ENCODE measurements at places on chromosomes 2 and 18.

- DNase-seq: no peak
Observed at GRCh38 chr18:8479789-8480188, 129.4 kb upstream of the RAB12 start.

- no peak for DNase-seq
Observed at GRCh38 chr18:13423352-13423751, 204.8 kb downstream of the LDLRAD4 start.

GRCh38 chr18:23146861-23147469 lies 11.7 kb downstream of the CABLES1 start:
- no peak for DNase-seq

DNA sequence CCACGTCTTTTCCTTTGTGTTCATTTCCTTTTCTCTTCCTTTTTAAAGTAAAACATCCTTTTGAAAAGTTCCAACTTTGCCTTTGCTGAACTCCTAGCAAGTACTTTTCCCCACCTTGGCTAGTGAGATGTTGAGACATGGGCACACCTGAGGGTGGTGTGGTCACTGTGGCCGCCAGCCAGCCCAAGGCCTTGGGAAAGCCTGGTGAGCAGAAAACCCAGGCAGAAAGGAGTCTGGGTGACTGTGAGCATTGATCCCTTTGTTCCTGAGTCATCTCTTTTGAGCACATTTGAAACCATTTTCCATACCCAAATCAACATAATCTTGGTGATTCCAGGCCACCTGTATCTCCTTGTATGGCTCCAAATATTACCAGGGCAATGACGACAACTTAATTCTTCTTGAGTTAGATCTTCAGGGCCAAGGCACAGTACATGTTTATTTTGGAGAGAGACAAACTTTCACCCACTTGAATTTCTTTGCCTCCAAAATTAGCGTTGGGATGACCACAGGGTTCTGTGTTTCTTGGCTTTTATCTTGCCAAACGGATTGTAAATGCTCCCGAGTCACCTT lies 14.5 kb downstream of the EPAS1 start:
- no peak for DNase-seq

GRCh38 chr2:186882511-186883071 lies 33.6 kb upstream of the ZSWIM2 start:
- DNase-seq: no peak

DNA sequence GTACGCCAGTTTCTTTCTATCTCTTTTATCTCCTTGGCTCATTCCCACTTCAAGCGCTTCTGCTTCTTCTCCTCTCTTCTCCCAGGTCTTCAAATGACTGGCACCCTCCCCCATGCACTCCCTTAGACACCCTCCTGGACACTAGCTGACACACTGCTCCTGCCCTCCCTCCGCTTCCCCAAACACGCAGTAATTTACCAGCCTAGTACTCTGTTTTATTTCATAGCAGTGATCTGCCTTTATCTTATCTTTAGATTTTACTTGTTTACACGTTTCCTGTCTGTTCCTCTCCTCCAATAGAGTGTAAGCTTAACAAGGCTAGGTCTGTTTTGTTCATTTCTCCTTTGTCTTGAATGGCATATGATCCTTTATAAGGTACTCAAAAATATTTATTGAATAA lies 93.9 kb downstream of the SCN3A start:
- DNase-seq: no peak

DNA sequence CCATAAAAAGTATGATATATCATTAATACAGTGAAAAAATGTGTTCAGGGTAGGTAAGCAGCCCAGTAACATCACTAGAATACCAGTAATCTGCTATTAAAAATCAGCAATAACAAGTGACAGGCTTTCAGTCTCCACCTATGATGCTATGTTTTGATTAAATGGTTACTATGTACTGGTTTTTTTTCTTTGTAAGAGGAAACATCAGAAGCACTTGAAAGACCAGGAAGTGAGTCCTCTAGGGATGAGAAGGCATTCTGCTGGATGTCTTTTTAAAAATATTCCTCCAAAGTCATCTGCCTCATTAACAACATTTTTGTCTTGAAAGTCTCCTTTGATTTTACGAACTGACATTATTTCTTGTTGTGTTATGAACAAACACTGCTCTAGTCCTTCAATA lies 136.0 kb upstream of the FAM98A start:
- DNase-seq: no peak

DNA sequence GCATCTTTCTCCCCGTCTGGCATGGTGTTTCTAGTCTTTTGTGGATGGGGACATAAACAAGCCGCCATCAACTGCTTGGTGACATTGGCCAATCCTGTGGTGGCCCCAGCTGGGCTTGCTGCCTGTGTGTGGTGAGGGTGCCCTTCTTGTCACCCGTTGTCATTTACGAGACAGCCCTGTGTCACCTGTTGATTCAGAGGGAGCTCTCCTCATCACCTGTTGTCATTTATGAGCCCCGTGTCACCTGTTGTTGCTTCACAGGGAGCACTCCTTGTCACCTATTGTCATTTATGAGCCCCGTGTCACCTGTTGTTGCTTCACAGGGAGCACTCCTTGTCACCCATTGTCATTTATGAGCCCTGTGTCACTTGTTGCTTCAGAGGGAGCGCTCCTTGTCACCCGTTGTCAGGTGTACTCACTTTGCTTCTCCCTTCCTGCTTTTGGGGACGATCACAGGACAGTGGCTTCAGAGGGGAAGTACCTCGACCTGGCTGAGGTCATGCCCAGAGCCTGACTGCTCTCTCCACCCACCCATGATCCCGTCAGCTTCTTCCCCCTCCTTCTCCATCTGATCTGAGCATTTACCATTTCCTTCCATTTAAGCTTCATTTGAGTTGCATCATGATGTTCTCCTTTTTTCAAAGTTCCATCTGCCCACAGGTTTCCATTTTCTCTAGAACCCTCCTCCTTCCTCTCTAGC lies 29.1 kb downstream of the HPCAL1 start:
- peak; percentile 85 for DNase-seq

GRCh38 chr2:44612276-44612675 lies 250.5 kb downstream of the CAMKMT start:
- no peak for DNase-seq

GRCh38 chr2:59584958-59585357 lies 968.5 kb downstream of the BCL11A start:
- DNase-seq: no peak

- DNase-seq: no peak
Observed at GRCh38 chr2:128390256-128390990, 71.8 kb upstream of the HS6ST1 start.

- DNase-seq: no peak
Observed at GRCh38 chr2:230942920-230943896, 18.2 kb upstream of the GPR55 start.

DNA sequence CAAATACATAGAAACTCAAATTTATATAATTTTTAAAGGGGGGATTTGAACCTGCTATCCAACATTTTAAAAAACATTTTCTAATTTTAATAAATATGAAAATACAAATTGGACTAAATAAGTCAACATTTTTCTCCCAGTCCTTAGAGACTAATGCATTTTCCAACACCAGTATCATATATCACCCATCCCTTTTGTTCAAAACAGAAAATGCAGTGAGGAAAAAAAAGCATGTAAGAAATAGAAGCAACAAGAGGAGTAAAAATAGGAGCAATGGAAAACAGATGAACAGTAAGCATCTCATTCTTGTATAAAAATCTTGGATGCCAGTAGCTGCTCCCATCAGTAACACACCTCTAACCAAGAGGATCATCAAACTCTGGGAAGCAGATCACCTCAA lies 25.5 kb downstream of the KLF7 start:
- no peak for DNase-seq

GRCh38 chr18:3914833-3915610 lies 465.1 kb downstream of the TGIF1 start:
- DNase-seq: no peak

GRCh38 chr2:70663411-70663810 lies 104.6 kb downstream of the ADD2 start:
- DNase-seq: no peak

GRCh38 chr2:63587814-63588384 lies 378 bp downstream of the WDPCP start:
- no peak for DNase-seq

DNA sequence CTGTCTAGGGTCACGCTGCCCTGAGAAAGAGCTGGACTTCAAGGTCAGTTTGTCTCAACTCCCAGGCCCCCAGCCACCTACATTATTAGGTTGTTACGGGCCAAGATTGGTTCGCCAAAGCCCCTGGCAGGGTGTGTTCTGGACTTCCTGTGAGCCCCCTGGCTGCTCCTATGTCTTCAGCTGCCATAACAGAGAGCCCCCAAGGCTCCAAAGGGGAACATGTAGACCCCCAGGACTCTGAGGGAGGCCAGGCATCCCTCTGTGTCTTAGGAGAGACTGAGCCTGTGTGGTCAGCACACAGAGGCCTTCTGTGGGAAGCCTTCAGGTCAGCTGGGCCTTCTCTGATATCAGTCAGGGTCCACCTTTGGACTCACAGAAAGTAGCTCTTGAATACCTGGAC lies 58.3 kb downstream of the INHBB start:
- no peak for DNase-seq

- DNase-seq: no peak
Observed at GRCh38 chr2:27701676-27702075, 38.0 kb downstream of the SLC4A1AP start.

GRCh38 chr2:12240206-12240605 lies 476.5 kb upstream of the TRIB2 start:
- no peak for DNase-seq

GRCh38 chr18:70620837-70621612 lies 332.2 kb downstream of the SOCS6 start:
- DNase-seq: no peak

- DNase-seq: no peak
Observed at GRCh38 chr2:96102596-96103186, 13.7 kb downstream of the ADRA2B start.

DNA sequence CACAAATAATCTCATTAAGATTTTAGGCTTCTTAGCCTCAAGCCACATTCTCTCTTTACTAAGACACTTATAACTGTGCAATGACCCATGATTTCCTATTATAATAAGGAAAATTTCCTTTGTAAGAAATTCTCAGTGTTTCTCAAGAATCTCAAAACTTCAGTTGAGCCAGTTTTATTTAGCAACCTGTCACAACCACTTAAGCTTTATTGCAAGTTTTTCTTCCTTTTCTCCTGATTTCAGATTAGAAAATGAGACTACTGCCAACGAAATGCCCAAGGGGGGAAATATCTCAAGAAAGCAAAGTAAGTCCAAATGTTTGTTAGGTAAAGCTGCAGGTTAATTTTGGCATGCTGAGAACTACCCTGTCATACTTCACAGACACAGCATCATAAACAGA lies 178.5 kb downstream of the THADA start:
- DNase-seq: no peak

DNA sequence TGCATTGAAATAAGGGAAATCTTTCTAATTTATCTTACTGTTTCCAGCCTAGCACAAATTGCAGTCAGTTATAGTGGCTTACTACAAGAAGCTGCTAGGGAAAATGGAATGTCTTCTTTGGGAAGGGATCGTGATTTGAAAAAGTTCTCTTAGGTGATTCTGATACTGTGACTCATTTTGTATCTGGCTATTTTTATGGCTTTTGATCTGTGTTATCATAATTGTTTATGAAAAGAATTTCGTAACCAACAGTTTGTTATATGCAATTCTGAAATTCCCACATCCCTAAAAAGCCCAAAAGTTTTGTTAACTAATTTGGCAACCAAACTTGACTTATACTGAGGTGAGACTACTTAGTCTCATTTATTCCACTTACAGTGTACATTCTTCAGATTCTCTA lies 12.4 kb downstream of the PTPN4 start:
- no peak for DNase-seq

GRCh38 chr2:192051533-192051932 lies 143.2 kb downstream of the TMEFF2 start:
- no peak for DNase-seq

DNA sequence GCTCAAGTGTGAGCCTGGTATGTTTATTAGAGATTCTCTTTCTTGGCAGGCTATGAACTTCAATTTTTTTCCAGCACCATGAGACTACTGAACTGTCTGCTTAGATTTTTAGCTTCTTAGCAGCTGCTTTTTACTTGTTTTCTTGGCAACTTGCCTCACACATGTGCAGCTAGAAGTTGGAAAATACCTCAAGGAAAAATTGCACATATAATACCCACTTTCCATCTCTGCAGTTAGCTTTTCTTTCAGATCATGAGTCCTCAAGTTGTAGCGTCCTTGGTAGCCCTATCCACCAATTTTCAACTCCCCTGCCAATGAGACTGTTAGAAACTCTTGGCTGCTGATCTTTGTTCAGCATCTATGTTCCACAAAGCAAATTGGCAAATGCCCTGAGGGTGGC lies 302.1 kb downstream of the HRH4 start:
- DNase-seq: no peak

DNA sequence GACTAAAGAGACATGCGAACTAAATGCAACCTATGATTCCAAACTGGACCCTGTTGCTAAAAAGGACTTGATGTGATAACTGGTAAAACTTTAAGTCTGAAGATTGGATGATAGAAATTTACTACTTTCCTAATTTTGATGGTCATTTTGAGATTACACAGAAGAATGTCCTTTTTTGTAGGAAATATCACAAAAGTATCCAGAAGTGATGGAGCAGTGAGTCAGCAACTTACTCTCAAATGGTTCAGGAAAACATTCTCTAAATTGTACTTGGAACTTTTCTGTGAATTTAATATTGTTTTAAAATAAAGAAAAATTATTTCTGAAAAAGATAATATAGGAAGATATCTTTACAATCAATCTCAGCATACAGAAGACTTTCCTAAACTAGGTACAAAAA lies 19.9 kb downstream of the MBOAT2 start:
- DNase-seq: no peak

- DNase-seq: no peak
Observed at GRCh38 chr18:60292186-60292585, 80.4 kb downstream of the MC4R start.

DNA sequence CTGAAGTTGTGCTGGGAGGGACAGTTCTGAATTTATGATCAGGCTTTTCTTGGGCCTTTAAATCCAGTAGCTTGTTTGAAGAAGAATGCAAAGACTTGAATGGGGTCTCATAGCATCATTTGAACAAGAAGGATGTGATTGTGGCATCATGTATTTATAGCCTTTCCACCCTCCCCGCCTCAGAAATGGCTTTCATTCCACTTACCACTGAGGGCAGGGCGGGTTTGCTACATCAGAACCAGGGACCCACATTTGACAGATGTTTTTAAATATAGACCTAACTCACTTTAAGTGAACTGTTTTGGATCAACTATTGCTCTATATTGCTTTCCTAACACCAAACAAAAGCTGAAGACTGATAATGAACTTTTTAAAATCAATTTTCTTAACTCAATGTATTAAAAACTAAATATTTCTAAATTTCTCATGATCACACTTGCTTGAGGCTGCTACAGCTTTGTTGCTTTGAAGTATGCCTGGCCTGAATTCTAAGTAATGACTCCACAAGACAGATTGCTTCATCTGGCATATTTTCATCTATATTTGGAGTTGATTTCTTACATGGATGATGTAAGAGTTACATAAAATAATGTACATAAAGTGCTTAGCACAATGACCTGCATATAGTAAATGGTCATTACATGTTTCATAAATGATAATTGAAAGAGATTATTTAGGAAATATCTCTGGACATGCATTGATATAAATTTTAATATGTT lies 1552.9 kb upstream of the SLC39A10 start:
- no peak for DNase-seq

- no peak for DNase-seq
Observed at GRCh38 chr2:150153646-150154307, 333.7 kb downstream of the RND3 start.

Measured in CD4-positive, alpha-beta memory T cell (primary cell).